Osteoblast (primary cell): ENCODE measurements at places on chromosomes 2 and 18.

GRCh38 chr2:173117678-173118077, 42.0 kb downstream of the MAP3K20 start:
- H3K27me3 ChIP-seq = no peaks in the 10 kb centered on the region
- H3K27ac ChIP-seq = peak overlapping the region; percentile 80
- no peaks in the 10 kb centered on the region for H3K36me3 ChIP-seq
- H3K4me3 ChIP-seq = no peak overlapping the region
- H3K4me1 ChIP-seq = peaks cover 27% of the 10 kb centered on the region
- no peak for DNase-seq

DNA sequence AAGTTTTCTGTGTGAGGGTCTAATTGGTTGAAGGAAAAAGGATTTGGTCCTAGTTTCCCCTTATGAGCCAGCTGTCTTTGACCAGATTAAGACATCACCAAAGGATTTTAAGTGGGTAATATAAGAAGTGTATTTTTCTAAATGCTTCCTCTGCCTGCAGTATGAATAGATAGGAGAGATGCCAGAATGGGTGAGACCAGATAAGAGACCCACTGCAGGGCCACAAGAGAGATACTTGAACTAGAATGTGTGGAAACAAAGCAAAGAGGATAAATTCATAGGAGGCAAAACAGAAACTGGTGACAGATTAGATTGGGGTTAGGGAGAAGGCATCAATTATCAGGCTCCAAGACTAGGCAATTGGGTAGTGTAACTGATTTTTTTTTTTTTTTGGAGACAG, 1.1 kb upstream of the HDHD2 start:
- H3K36me3 ChIP-seq = peaks cover 17% of the 10 kb centered on the region
- H3K27ac ChIP-seq = peak overlapping the region; percentile 85
- no peak for DNase-seq
- peak overlapping the region; percentile 88 for H3K4me3 ChIP-seq
- no peaks in the 10 kb centered on the region for H3K27me3 ChIP-seq

DNA sequence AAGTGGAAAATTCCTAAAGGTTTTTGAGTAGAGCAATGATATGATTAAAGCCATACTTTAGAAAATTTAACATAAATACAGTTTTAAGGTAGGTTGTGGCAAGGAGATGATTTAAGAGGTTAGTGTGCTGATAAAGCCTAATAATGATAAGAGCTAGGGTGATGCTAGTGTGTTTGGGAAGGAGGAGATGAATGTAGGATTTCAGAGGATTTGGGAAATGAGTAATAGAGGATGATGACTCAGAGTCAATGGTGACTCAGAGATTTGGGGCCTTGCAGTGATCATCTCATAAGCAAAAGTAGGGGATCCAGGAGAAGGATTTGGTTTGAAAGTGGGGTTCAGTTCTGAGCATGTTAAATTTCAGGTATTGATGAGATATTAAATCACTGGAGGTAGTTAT, 23.3 kb downstream of the STAMBP start:
- no peak overlapping the region for H3K27ac ChIP-seq
- H3K27me3 ChIP-seq = no peaks in the 10 kb centered on the region
- H3K36me3 ChIP-seq = peaks cover 50% of the 10 kb centered on the region
- H3K4me3 ChIP-seq = no peak overlapping the region
- DNase-seq = no peak

DNA sequence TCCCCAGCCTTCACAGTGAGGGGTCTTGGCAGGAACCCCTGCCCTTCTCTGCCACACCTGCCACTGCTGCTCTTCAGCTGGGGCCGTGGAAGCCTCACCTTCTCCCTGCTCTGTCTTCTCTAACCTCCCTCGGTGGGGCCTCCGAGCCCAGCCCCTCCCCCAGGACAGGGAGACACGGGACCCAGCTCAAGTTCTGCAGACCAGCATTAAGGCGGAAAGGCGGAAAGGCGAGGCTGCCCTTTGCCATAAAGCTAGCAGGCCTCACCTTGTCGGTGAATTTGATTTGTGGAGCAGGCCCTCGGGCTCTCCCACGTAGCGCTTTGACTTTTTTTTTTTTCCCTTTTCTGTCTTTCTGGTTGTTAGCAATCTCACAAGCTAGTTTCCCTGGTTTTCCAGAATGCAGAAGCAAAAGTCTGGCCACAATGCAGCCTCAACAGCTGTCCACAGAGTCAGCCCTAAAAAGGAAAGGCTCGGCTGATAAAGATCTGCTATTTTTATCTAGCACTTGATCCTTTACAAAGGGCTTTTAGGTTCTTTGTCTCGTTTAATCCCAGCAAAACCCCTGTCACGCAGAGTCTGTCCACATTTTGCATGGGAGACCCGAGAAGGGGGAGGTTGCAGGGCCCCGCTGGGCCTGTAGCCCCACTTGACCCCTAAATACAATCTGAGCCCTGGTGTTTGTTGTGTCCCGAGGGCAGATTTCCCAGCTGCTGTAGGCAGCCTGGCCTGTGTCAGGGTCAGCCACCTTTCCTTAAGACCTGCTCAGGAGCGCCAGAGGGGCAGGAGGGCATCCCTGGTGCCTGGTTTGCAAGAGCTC, 6.0 kb downstream of the ITM2C start:
- H3K4me3 ChIP-seq = no peak overlapping the region
- no peaks in the 10 kb centered on the region for H3K4me1 ChIP-seq
- H3K27me3 ChIP-seq = no peaks in the 10 kb centered on the region
- no peaks in the 10 kb centered on the region for H3K36me3 ChIP-seq
- no peak overlapping the region for H3K27ac ChIP-seq

- no peaks in the 10 kb centered on the region for H3K36me3 ChIP-seq
- no peak overlapping the region for H3K4me3 ChIP-seq
- H3K27me3 ChIP-seq = no peaks in the 10 kb centered on the region
- H3K4me1 ChIP-seq = no peaks in the 10 kb centered on the region
- no peak for DNase-seq
Observed at GRCh38 chr2:214593727-214594126, 182.9 kb downstream of the VWC2L start.

DNA sequence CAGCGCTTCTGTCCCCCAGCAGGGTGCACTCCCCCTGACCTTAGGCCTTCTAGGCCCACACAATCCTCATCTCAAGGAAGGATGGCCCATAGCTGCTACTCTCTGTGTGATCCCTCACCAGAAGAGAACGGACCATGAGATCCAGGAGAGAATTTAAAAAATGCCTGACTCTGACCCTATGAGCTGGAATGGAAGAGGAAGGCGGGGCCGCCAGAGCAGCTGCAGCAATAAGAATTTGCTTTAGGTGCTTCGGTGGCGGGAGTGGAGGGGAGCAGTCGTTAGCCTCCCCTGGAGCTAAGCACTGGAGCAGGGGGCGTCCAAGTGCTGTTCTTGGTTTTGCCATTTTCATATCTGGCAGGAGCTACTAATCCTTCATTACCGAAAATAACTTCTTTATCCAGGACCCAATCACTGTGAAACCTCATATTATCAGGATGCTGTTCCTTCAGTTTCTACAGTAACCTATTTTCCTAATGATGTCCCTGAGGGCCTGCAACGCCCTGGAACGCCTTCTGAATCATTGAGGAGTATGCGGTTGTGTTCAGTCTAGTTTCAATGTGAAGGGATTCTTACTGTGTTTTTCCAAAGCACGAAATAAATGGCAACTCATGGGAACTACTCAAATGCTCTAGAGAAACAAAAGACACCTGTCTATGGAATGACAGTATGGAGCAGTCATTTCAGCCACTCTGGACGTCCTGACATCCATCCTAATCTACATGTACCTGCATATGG, 105.1 kb upstream of the SIX2 start:
- DNase-seq = no peak
- H3K27ac ChIP-seq = no peak overlapping the region
- peaks cover 3% of the 10 kb centered on the region for H3K27me3 ChIP-seq
- no peaks in the 10 kb centered on the region for H3K36me3 ChIP-seq
- H3K4me3 ChIP-seq = no peak overlapping the region
- peaks cover 6% of the 10 kb centered on the region for H3K4me1 ChIP-seq

DNA sequence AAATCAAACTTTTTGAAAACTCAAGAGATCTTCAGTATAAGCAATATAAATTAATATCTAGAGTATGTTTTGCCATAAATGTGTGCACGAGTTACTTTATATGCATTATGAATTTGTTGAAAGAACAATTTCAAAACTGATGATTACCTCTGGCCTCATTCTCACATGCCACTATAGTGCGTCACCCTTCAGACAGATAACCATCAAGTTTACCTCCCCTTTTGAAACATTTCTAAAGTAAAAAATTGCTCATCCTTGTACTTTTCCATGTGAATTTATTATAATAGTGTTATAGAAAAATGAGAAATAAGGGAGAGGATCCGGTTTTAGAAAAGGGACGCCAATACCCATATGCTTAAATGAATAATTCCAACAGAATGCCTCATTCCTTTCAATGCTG, 38.3 kb downstream of the ZEB2 start:
- H3K36me3 ChIP-seq = no peaks in the 10 kb centered on the region
- no peak overlapping the region for H3K4me3 ChIP-seq
- DNase-seq = no peak
- no peaks in the 10 kb centered on the region for H3K27me3 ChIP-seq

DNA sequence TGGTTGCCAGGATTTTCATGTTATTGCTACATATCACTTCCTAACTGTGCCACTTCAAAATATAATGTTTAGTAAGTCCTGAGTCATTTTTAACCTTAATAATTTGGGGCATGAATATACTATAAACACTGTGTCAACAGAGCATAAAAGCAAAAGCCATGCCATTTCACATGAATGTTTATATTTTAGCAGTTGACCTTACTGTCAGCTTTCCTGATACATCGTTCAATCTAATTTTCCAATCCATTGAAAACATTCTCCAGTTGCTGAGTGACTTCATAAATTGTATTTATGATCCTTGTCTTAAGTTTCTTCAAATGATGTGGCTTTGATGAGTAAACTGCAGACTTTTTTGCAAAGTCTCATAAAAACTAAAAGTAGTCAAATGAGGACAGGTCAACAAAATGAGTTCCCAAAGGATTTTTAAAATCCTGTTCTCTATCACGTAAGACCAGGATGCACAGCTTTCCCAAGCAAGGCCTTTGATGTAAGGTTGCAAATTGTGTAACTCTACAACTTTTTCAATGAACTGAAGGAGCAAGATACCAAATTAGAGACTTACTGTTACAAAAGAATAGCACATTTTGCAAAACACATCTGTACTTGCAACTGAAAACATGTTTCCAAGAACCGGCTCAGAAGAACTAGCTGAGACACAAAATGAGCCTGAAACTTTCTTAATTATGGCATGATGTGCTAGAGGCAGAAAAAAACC, 117.7 kb downstream of the SATB2 start:
- no peaks in the 10 kb centered on the region for H3K36me3 ChIP-seq
- peaks cover 37% of the 10 kb centered on the region for H3K4me1 ChIP-seq
- H3K27me3 ChIP-seq = no peaks in the 10 kb centered on the region

GRCh38 chr2:29420464-29420863, 305.2 kb downstream of the CLIP4 start:
- no peak overlapping the region for H3K4me3 ChIP-seq
- H3K27ac ChIP-seq = no peak overlapping the region
- H3K4me1 ChIP-seq = no peaks in the 10 kb centered on the region
- DNase-seq = no peak
- H3K27me3 ChIP-seq = peaks cover 27% of the 10 kb centered on the region
